Progenitor cell of endocrine pancreas (in vitro differentiated cells): ENCODE measurements at places on chromosomes 6 and 20.

DNA sequence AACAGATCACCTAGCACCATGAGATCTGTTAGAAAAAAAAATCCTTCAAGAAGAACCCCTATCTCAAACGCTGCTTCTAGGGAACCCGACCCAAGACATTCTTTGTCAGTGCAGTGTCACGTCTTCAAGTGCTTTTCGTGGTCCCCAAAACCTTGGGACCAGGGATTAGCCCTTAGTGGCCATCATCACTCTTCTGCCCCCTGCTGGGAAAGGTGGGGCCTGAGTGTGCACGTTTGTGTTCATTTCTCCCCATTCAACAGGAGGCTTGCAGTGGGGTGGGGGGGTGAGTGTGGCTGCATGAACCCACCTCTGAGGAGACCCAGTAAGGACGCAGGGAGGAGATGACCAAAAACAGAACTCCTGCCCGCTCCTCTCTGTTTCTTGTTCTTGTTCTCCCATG lies 218.2 kb upstream of the RNF24 start:
- no peak for DNase-seq

DNA sequence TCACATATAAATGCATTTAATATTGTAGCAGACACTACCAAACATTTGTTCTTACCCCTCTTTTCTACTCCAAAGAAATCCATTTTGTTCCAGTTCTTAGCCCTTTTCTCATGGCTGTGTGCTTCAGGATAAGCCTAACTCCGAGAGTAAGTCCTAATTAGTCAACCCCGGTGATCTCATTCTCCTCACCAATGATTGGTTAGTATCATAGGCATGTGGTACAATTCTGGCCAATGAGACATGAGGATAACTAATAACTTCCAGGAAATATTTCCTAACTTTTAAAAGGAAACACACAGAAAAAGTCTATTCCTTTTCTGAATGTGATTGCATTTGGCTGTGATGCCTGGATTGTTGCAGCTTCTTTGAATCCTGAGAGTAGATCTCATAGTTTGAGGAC lies 116.0 kb downstream of the GPR63 start:
- DNase-seq, result no peak

- no peak for DNase-seq
These were observed 509.3 kb upstream of the MAN1A1 start for GRCh38 chr6:119858901-119859300.

DNA sequence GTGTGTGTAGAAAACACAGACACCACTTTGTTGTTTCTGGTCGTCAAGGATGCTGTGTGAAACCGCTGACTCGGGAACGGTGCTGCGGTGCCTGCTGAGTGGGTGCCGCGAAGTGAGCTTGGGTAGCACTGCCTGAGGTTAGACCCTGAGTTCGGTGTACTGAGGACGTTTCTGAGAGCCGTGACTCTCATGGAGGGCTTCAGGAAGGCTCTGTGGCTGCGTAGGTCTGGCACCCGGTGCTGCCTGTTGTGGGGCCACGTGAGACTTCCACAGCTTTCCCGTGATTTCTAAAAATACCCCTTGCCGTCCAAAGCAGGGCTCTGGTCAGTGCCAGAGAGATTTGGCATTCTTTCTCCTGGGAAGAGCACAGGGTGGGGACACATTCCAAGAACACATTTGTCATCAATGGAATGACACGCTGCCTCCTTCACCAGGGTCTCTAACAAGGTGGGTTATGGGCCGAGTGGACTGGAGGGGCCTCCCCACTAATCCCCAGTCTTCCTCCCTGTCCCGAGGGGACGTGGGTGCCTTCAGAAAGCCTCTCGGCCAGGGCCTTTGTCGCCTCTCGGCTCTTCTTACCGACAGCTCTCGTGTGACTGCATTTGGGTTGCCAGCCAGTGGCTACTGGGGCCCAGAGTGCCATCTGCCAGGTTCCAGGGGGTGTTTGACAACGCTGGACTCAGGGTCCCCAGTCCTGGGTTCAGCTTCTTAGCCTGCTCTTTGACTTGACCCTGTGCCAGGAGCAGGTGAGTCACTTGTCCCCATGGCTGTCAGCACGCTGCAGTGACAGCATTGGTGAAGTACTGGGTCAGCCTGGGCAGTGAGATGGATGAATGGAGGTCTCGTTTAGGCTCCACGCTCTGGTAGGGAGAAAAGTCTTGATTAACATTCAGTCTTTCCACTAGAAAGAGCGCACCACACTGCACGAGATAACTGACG lies 62.2 kb downstream of the SYNJ2 start:
- DNase-seq, result no peak

DNA sequence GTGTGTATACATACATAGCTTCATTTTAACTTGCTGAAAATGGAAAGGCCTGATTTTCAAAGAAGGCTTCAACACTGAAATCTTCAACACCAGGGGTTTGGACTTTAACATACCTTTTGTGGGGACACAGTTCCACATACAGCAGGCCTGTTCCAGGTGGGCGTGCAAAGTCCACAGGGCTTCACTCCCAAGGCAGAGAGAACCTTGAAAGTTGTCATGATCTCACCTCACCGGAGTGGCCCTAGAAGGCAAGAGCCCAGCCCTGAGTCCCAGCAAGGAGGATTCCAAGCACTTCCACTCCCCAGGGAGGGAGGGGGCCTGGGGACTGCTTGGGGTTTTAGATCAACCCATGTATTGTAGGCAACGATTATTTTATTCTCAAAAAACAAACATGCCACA lies 47.2 kb downstream of the TMEM242 start:
- DNase-seq, result no peak

- no peak for DNase-seq
These were observed 4.7 kb downstream of the BCLAF1 start for GRCh38 chr6:136284909-136285308.

DNA sequence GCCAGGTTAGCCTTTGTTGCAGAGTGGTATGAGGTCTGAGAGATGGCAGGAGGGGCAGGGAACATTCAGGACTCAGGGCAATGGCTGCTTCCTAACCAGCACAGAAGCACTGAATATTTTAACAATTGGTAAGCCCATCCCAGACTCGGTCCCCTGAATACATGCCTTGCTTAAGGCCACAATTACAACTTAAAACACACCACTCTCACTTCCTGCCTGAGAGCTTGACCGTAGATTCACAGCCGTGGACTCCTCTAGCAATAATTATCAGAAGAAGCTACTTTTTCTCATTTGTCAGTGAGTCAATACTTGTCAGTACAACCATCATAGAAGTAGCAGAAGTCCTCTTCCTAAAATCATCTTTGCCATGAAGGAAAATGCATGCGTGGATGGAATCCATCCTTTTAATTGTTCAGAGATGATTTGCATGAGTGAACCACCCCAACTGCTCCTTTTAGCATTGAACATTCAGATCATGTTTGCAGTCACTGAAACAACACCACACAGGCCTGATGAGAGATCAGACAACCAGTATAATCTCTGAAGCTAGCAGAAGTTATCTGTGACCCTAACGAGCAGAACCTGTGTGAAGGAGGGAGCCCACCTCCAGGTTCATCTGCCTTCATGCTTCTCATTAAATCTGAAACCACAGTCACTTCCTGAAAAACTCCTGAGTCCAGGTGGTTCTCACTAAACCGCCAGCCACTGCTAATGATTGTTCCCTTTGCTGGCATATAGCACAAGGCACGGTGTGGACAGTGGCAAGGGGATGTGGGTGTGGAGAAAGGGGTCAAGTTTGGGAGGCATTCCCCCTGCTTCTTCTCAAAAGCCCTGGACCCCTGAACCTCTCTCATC lies 333.9 kb upstream of the CNR1 start:
- DNase-seq, result no peak
